ENCODE measurements at places on chromosomes 6 and 20.

DNA sequence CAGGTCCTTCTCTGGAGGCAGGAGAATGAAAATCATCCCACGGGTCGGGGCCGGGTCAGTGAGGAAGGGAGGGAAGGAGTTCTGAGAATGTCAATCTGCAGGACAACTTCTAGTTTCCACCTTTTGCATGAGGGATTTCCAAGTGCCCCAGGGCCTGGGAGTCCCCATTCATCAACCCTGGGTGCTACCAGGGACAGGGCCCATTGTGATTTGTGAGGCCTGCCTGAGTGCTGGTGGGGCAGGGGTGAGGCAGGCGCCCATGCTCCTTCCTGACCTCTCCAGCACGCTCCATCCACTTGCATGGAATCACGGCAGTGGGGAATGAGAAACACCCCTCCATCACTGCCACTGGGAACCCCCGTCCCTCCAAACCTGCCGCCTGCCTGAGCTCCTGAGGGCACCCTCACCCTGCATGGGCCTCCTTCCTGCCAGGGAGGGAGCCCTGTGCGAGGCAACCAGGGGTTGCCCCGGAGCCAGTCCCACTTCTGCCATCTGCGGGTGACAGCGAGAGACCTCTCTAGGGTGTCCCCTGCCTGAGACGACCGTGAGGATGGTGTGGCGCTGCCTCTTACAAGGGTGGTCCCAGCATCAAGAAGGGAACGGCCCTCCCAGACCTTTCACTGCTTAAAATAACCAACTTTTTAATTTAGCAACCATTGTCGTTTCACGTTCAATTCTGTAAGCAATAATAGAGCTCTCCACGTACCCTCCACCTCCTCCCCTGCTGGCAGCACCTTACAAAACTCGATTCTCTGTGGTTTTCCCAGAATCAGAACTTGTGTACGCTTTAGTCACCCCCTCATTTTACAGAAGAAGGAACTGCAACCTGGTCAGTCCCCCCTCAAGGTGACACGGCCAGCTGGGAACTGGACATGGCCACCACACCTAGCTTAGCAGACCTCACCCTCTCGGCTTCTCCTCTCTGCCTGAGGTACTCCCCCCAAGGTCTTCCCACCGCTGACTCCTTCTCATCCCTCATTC, 28.6 kb downstream of the PMEPA1 start:
- DNase-seq = no peak

DNA sequence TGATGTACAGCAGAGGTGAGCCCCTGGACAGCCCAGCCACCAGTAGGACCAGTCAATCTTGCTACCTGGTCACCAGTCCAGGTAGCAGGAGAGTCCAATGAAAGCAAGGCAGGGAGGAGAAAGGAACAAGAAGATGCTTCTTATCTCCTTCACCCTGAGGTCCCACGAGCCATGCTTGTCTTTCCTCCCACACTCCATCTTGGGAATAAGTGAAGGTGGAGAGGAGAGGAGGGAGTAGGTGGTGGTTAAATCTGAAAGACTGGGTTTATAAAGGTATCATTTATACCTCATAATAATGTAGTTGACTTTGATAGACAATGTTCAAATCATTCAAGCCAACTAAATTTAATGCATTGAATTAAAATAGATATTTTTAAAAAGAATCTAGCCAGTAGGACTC, 35.9 kb downstream of the LAMP5 start:
- DNase-seq = no peak

GRCh38 chr6:160111806-160112205, 9.8 kb upstream of the SLC22A1 start:
- no peak for DNase-seq

DNA sequence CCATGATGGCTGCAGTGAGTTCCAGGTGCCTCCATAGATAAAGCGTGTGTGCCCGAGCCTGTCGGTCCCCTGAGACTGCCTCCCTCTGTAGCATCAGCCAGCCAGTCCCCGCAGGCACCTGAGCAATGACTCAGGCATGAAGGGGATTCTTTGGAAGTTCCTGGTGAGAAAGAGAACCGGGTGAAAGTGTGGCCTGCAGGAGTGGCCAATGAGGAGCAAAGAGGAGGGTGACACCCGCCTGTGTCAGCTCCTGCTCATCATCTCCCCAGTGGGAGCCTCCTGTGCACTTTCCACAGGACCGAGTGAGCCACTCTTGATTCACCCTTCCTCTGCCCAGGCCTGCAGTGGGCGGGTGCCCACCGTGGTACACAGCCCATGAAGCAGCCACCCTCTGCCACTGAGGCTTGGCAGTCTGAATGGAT, 71.2 kb upstream of the PTPN1 start:
- DNase-seq = peak; percentile 47

- DNase-seq = no peak
These were observed 8.6 kb upstream of the MTG2 start for GRCh38 chr20:62174021-62174804.

GRCh38 chr20:52996658-52997057, 24.5 kb downstream of the TSHZ2 start:
- no peak for DNase-seq

- DNase-seq = no peak
These were observed 46.8 kb downstream of the RREB1 start for GRCh38 chr6:7154341-7155139.

GRCh38 chr20:57326667-57327455, 2.7 kb upstream of the SPO11 start:
- no peak for DNase-seq

- DNase-seq = no peak
These were observed 72.4 kb downstream of the ADTRP start for GRCh38 chr6:11706171-11706570.

DNA sequence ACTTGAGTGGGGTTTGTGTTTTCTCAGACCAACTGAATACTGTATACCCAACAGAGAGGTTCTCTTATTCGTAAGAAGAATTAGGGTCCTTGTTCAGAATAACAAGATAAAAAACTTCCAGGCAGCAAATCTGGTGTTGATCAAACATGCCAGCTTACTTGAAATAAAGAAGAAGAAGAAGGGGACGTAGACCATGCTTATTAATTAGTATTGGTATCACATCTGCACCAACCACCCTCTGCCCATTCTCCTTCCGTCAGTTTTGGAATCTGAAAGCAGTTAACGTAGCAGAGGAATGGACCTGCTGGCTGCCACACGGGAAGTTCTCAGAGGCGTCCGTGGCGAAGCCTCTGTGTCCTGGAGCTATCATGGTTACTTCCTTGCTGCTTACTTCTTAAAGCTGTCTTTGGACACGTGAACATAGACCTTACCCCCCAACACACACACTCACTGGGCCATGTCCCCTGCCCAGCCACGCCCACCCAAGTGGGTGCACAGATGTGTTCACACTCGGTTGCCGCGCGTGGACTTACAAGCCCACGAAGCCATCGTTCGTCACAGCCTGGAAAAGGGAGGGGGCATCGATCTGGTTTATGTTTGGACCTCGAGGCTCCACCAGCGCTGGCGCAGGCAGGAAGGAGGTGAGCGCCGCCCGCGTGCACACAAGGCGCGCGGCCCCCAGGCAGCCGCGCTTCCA, 4.1 kb upstream of the DLL1 start:
- DNase-seq = no peak

DNA sequence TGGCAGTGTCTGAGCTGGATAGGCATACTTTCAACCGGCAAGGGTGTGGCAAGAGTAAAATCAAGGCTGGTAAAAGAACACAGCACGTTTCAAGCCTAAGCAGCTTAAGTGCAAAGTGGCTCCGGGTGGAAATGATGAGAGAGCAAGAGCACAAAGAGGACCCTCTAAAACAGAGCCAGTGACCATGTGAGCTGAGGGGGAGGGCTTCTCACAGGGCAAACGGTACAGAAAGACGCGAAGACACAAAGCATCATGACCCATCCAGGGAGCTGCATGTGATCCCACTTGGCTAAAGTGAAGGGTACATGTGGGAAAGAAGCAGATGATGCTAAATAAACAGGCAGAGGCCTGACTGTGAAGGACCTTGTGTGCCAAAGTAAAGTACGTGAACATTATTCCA, 25.7 kb downstream of the FKBP5 start:
- DNase-seq = no peak

DNA sequence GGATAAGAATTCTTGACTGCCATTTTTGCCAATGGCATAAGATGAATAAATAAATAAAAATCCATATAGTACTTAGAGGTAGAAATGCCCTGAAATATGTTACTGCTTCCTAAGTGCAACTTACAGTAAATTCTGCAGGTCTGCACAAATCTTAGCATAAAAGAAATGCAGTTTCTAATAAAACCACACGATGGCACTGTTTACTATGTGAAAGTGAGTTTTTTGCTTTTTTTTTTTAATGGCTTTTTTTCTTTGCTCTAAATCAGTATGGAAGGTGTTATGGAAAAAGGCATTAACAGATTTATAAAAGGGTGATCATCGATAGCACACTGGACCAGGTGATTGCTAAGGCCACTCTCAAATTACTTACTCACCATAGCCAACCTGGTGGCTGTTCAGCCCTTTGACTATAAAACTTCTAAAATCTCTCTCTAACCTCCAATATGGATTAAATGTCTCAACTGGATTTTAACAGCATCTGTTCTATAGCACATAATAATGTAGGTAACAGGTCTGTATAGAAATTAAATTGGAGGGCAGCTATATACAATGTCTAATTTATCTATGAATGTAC, 45.8 kb downstream of the AHI1 start:
- peak; percentile 46 for DNase-seq

DNA sequence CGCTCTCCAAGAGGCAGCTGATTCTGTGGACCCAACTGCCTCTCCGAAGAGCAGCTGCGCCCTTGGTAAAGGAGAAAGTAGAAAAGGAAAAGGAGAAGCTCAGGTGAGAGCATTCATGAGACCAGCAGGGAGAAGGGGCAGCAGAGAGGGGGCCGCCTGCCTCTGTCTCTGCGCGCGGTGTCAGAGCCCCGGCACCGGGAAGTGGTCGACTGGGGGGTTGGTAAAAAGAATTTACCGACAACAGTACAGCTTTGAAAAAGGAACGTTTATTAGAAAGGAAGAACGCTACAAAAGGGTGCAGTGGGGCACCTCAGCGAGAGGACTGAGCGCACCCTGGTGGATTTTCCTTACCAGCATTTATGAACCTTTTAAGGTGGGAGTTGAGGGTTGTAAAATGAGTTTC, 61.9 kb downstream of the GPR6 start:
- DNase-seq = no peak

DNA sequence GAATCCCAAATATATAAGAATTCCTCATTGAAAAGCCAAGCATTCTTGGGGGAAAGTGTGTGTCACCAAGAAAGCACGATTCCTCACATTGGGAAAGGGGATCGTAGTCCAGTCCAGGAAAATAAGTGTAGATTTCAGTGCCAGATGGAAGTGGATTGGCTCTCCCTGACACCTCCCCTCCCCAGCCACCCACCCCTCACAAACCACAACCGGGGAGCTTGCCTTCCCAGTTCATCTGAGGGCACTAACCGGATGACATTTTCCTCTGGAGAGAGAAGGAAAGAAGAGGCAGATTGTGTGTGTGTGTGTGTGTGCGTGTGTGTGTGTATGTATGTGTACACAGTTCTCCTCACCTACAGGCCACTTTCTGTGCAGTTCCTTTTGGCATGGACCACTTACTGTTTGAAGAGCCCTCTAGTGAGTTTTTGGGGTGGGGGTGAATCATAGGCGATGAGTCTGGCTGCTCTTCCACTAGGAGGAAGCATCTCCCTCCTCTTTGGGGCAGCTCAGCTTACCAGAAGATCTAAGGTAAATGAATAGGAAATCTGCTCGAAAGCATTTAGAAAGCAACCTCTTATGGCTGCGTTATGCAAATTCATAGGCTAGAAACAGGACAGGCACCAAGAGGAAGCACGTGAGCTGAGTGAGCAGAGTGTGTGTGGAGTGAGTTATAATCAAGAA, 20.8 kb downstream of the DAAM2 start:
- DNase-seq = peak; percentile 99

Measured in AG10803 (cell line).